ENCODE measurements at places on chromosomes 12 and 14.

- DNase-seq: no peak
These were observed 51.8 kb downstream of the PRIMA1 start for GRCh38 chr14:93736378-93737014.

GRCh38 chr12:50072198-50072907 lies 12.8 kb upstream of the SMARCD1 start:
- no peak for DNase-seq

- no peak for DNase-seq
These were observed 276.5 kb upstream of the PLEKHG7 start for GRCh38 chr12:92426332-92426731.

- DNase-seq: no peak
These were observed 151.8 kb downstream of the UNC79 start for GRCh38 chr14:93582516-93582915.

GRCh38 chr12:120110550-120111501 lies 5.7 kb downstream of the RAB35 start:
- peak; percentile 71 for DNase-seq

DNA sequence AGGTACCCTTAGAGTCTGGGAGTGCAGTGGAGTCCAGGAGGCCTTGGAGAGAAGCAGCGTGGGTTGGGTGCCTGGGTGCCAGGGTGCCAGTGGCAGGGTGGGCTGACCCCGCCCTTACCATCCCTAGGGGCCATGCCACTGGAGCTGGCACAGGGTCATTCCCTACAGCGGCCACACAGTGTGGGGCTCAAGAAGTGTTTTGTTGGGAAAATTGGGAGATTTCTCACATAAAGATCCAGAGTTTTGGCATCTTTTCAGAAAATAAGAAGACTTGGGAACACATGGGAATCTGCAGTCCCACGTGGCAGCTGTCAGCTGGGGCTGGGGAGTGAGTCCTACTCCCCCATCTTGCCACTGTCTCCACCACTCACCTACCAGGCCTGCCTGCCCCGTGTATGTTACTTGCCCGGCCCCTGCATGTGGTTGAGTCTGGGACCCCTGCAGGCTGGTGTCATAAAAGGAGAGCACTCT lies 4.2 kb downstream of the VASH1 start:
- no peak for DNase-seq

DNA sequence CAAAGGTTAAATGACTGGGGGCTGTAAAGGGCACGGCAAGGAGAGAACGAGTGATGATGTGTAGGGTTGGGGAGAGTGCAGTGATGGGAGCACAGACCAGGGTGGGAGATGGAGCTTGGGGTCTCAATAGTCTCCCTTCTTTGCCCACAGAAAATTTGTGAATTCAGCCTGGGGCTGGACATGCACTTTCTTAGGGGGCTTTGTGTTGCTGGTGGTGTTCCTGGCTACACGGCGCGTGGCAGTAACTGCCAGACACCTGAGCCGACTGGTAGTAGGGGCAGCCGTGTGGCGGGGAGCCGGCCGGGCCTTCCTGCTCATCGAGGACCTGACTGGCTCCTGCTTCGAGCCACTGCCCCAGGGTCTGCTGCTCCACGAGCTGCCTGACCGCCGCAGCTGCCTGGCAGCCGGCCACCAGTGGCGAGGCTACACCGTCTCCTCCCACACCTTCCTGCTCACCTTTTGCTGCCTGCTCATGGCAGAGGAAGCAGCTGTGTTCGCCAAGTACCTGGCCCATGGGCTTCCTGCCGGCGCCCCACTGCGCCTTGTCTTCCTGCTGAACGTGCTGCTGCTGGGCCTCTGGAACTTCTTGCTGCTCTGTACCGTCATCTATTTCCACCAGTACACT lies 1.7 kb downstream of the FITM1 start:
- no peak for DNase-seq

- no peak for DNase-seq
These were observed 32.6 kb downstream of the USP15 start for GRCh38 chr12:62292761-62293344.

GRCh38 chr12:40325349-40325960 lies 100.7 kb downstream of the LRRK2 start:
- peak; percentile 46 for DNase-seq

GRCh38 chr12:111816065-111816615 lies 25.9 kb upstream of the MAPKAPK5 start:
- DNase-seq: no peak

- DNase-seq: no peak
These were observed 32.9 kb upstream of the IFT81 start for GRCh38 chr12:110091136-110091711.

DNA sequence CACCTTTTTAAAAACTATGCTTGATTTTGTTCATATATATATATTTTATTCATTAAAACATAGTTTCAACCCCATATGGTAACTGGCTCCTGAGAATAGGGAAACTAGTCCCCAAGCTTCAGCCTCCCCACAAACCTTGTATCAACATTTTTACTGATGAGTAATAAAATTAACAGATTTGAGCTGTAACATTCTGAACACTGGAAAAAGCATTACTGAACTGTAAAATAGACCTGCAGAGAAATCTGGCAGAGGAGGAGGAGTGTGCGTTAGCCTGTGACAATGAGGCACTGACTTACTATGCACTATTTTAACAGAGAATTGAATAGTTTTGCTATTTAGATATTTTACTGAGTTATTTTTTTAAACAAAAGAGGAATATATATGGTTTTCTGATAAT lies 43.1 kb downstream of the FRS2 start:
- no peak for DNase-seq

- no peak for DNase-seq
These were observed 2.9 kb upstream of the TDRD9 start for GRCh38 chr14:103925316-103925715.

DNA sequence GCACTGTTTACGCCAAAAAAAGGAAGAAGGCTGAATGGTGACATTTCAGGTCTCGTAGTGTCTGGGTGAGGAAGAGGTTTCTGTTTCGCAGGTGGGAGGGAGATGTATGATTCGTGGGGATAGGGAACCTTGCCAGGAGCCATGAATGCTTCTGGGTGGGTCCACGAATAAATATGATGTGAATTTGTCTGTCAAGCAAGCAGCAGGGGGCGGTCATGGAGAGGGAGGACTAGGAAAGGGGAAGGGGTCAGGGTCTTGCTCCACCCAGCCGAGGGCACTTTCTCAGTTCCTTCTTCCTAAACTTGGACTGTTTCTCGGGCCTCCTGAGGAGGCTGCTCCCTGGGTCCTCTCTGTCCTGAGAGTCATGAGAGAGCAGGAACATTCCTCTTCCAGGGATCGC lies 72.5 kb downstream of the LGMN start:
- DNase-seq: no peak

- peak; percentile 29 for DNase-seq
These were observed 161.0 kb downstream of the SLC38A4 start for GRCh38 chr12:46664761-46665287.

DNA sequence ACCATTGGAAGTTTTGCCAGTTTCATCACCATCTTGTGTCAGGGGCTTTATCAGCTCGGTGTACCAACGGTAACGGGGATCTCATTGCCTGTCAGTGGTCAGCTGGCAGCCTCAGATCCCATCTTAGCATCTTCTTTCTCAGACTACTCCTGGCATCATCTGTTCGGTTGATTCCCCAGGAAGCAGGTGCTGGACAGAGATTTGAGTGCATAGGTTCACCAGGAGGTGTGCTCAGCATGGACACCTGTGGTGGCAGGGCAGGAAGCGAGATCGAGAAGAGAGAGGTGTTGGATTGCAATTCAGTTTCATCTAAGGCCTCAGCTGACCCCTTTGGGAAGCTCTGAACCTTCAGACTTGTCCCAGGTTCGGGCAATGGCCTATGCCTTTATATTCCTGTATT lies 76.0 kb downstream of the C12orf75 start:
- DNase-seq: no peak

- DNase-seq: no peak
These were observed 44.2 kb downstream of the ZFP36L1 start for GRCh38 chr14:68748691-68749090.

DNA sequence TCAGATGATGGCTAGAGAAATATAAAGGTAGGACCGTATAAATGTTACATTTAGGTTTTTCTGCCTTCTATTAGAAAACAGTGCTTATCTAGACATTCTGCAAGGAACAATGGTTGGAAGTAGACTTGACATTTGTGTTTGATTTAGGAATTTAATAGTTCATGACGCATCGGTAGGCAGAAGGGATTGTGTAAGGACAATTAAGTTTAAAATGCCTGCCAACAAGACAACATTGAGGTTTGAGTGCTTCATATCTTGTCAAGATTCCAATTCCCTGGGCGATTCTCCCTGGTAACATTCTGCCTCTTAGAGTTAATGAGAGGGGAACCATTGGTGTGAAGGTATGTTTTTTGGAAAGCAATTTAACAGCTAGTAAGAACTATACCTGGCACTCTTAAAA lies 186.8 kb upstream of the RBM19 start:
- no peak for DNase-seq

DNA sequence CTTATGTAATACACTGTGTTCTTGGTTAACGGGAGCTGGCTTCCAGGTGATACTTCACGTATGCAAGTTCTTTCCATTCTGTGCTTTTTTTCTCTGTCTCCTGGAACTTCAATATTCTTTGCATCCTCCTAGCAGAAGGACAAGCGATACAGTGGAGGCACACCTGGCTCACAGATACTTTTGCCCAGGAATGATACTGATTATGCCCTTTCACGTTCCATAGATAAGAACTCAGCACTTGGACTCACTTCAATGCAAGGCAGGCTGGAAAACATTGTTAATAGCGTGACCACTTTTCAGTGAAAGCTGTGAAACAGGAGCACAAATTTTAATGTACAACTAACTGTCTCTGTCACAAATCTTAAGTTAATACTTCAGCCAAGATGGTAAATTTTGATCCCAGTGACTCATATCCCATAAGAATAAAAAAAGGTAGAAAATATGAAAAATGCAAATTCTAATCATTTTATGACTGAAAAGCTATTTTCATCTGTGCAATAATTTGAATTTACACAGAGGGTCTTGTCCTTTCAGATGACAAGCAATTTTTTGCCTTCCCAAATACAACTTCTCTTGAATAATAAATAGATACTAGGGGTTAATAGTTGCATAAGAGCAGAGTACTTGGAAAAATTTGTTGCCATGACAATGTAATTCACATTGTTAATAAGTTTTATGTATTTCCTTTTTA lies 919.0 kb downstream of the GALC start:
- no peak for DNase-seq

- no peak for DNase-seq
These were observed 68.7 kb downstream of the STON2 start for GRCh38 chr14:81331229-81332021.

DNA sequence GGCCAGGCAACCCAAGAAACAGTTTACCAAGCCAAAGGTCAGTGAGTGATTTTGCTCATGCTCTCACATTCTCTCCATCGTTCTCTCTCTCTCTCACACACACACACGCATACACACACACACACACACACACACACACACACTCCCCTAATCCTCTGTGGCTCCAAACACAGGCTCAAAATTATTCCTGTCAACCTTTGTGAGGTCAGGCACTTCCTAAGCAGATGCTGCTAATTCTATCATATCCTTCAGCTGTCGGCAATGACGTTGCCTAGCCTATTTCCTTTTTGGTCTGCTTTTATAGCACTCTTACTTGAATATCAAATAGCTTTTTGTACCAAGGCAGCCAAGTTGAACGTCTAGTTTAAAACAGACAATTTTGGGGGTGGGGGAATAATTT lies 98.9 kb upstream of the EGLN3 start:
- no peak for DNase-seq

Data from GM10248 (cell line).